ENCODE measurements at places on chromosomes 7 and 10. TPM values are rescaled to one million over a fixed set of nuclear protein-coding genes. Genes with fewer than 3 reads are reported as not detected.

DNA sequence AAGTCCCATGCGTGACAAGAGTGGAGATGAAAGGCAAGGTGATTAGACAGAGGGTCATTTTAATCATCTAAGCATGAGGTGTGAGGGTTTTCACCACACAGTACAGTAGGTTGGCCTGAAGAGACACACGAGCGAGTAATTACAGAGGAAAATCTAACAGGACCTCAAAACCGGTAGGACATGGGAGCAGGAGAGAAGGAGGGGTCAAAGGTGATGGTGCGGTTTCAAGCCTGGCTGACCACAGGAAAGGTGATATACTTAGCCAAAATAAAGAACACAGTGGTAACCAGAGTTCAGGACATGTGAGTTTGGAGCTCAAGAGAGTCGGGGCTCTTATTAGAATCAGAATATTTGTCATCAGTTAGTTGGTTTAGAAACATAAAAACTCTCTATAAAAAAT lies 20.0 kb downstream of the GLI3 start:
- DNase-seq: no peak

GRCh38 chr7:126228356-126229061 lies 1024.2 kb downstream of the GRM8 start:
- no peak for DNase-seq

DNA sequence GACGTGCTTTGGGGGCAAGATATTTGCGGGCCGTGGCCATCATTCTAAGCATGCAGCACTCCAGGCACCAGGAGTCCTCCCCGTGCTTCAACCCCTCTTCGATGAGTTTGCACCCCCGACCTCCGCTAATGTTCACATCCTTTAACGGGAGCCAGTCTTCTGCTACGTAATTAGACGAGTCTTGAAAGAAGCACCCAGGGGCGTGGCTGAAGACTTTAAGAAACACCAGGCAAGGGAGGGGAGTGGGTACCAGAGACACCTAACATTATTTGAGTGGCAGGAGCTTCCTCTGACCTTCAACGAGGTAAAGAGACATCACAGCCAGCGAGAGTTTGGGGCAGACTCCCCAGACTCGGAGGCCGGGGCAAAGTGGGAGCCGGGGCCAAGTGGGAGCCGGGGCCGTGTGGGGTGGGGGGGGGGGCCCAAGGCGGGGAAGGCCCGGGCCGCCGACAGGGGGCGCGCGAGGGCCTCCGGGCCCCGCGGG lies 31.1 kb upstream of the TOMM7 start:
- DNase-seq: no peak

- no peak for DNase-seq
Measured at GRCh38 chr10:130259380-130259779, 123.2 kb downstream of the GLRX3 start.

The ELFN1 gene
- 1.6 TPM for total RNA-seq

The RHBDD2 gene
- 51.1 TPM for total RNA-seq

The CAV2 gene
- 253 TPM for total RNA-seq

The ADRA2A gene
- total RNA-seq: not detected
